ENCODE measurements at places on chromosomes 2 and 18.

DNA sequence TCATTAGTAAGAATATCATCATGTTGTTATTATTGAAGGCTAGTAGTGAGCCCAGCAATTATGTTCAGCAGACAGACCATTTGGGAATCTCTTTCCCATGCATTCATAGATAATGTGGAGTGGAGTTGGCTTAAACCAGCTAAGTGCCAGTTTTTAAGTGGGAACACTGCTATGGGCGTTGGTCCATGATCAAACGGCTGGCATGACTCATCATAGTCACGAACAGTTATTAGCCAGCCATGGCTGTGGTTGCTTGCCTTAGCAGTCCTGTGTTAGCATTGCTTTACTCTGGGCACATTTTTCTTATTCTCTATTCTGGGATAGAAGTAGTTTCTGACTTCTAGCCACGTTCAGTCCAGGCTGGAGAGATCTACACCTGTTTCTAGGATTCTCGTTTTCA lies 17.7 kb downstream of the EIF4E2 start:
- no peak for DNase-seq

GRCh38 chr2:96409820-96410164 lies 74.2 kb downstream of the NCAPH start:
- peak; percentile 38 for DNase-seq

- no peak for DNase-seq
Observed at GRCh38 chr18:79796531-79797405, 970 bp upstream of the KCNG2 start.

GRCh38 chr2:64485961-64486360 lies 32.0 kb downstream of the LGALSL start:
- DNase-seq: no peak

DNA sequence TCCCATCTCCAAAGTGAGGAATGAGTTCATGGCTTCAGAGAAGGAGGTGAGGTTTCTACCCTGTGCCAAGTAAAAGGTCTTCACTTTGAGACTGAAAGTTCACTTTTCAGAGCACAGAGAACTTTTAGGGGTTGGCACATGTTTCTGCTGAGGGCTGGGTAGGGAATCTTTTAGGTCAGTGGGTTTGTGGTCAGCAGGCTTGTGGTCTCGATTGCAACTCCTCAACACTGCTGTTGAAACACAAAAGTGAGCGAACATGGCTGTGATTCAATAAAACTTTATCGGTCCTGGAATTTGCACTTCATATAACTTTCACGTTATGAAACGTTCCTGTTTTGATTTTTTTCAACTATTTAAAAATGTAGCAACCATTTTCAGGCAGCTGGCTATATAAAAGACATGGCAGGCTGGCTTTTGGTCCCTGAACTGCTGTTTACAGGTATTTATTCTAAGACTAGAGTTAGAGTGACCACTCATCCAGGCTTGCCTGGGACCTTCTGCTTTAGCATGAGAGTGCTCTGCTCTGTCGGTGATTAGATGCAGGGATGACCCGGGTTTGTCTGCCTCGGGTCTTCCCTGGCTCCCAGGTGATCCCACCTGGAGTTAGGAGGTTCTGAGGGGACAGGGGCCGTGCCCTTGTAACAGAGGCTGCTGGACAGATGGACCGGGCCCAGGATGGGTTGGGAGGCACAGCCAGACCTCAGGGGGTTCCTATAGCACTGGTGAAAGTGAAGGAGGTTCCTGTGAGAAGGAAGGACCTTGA lies 62.7 kb upstream of the TAF1B start:
- no peak for DNase-seq

DNA sequence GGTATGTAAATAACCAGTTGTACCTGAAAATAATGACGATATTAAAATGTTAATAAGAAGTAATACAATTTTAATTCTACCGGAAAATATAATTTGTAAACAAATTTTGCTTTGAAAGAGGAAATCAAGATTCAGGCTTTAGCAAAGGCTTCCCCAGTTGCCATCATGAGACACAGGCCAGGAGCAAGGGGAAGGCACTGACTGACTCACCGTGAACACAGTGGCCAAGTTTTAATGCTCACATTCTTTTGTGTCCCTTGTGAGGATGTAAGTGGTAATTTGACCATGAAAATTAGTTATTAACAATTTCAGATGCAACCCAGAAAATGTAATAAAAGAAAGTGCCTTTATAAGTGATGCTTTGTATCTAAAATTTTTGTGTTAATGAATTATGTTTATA lies 164.1 kb downstream of the GREB1L start:
- no peak for DNase-seq

DNA sequence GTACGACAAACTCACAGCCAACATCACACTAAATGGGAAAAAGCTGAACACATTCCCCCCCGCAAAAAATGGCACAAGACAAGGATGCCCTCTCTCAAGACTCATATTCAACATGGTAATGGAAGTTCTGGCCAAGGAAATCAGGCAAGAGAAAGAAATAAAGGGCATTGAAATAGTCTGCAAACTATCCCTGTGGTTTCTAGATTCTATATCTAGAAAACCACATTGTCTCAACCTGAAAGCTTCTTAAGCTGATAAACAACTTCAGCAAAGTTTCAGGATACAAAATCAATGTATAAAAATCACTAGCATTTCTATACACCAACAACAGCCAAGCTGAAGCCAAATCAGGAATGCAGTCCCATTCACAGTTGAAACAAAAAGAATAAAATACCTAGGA lies 294.6 kb upstream of the CYP26B1 start:
- no peak for DNase-seq

GRCh38 chr2:206845877-206846276 lies 80.5 kb downstream of the FASTKD2 start:
- DNase-seq: no peak

GRCh38 chr2:70830366-70830765 lies 5.2 kb downstream of the CD207 start:
- no peak for DNase-seq

GRCh38 chr2:164910101-164910899 lies 45.0 kb downstream of the SLC38A11 start:
- peak; percentile 37 for DNase-seq

DNA sequence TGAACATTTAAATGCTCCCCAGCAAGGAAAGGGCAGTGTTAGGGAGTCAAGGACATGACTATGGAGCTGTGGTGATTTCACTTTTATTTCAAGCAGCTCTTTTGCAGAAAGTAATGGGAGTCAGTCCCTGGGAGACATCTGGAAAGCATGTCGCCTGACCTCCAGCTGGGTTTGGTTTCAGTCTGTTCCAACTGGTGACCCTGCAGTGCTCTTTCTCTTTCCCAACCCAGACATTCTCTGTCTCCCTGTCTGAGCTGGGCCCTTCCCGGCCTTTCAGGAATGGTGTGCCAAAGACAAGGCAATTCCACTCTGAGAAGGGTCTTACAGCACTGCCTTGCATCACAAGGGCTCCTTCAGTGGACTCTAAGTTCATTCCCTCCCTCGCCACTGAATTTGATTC lies 323.2 kb downstream of the OSR1 start:
- DNase-seq: no peak

DNA sequence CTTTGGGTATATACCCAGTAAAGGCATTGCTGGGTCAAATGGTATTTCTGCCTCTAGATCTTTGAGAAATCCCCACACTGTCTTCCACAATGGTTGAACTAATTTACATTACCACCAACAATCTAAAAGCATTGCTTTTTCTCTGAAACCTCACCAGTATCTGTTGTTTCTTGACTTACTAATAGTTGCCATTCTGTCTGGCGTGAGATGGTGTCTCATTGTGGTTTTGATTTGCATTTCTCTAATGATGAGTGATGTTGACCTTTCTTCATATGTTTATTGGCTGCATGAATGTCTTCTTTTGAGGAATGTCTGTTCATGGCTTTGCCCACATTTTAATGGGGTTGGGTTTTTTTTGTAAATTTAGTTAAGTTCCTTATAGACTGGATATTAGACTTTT lies 382.6 kb upstream of the ZNF804A start:
- no peak for DNase-seq

GRCh38 chr18:3115447-3116030 lies 102.6 kb upstream of the LPIN2 start:
- no peak for DNase-seq

- DNase-seq: no peak
Observed at GRCh38 chr2:144480285-144480684, 39.6 kb downstream of the ZEB2 start.

GRCh38 chr2:159213296-159213695 lies 73.2 kb downstream of the WDSUB1 start:
- no peak for DNase-seq

- no peak for DNase-seq
Observed at GRCh38 chr2:53095227-53095626, 672.4 kb upstream of the CHAC2 start.

- DNase-seq: no peak
Observed at GRCh38 chr2:102880731-102881130, 118.9 kb downstream of the TMEM182 start.

GRCh38 chr2:174120346-174120745 lies 128.0 kb downstream of the OLA1 start:
- DNase-seq: no peak

- DNase-seq: no peak
Observed at GRCh38 chr18:80133124-80133523, 24.1 kb downstream of the ADNP2 start.

DNA sequence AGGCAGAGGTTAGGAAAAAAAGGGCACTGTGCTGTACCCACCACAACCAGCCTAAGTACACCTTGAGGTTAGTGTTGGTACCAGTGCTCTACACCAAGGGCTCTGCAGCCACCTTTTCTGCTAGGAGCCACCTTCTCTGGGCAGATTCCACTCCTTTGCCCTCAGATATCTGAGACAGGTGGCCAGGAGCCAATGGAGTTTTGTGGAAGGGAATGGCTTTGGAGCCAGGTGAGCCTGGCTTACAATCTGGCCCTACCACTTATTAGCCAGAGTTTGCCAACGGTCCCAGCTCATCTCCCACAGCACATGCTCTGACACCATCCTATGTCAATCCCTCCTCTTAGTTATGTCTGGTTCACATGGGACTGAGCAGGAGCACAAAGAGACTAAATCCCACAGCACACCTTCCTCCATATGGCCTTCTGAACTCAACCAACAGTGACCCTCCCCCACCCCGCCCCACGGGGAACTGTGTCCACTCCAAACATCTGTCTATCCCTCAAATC lies 77.5 kb downstream of the CLHC1 start:
- no peak for DNase-seq

- DNase-seq: no peak
Observed at GRCh38 chr2:161077367-161078210, 82.6 kb upstream of the TANK start.

DNA sequence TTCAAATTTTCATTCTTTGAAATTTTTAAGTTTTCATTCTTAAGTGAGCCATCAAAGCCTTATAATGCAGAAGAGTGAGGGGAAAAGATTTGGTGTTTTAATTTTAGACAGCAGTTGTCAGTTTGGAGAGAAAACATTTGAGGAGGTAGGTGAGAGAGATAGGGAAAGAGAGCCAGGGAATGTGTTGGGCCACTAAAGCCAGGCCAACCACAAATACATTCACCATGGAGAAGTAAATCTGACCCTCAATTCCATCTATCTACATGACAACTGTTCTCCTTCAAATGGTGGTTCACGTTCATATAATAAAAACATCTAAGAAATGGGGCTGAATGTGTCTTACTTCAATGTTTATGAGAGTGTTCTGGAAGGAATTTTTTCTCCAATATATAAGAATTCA lies 553.0 kb upstream of the SYT4 start:
- no peak for DNase-seq

DNA sequence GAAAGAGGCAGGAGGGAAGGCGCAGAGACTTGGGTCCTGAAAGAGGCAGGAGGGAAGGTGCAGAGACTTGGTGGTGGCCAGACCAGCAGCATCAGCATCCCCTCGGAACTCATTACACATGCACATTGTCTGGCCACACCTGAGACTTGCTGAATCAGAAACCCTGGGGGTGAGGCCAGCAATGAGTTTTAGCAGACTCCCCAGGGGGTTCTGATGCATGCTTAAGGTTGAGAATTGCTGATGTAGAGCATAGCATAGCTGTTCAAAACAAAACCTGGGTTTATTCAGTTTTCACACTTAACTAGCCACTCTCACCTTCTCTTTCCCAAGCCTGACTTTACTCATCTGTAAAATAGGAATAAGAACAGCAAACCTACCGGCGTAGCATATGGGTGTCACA lies 122.9 kb downstream of the MRO start:
- peak; percentile 39 for DNase-seq

DNA sequence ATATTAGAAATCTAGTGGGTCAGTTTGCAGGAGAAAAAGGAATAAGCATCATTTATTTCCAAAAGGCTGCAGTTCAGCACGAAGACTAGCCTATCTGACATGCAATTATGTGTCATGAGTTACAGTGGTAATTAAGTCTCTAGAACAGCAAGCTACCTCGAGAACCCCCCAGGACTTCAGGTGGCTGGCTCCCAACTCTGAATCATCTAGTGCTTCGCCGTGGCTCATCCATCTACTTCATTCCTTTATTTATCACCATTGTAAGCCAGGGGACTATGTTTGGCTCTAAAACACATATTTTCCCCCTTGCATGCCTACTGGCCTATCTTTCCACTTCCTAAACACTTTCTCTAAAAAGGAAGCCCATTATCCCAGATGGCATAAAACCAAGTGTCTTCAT lies 121.6 kb downstream of the TXNL1 start:
- no peak for DNase-seq

DNA sequence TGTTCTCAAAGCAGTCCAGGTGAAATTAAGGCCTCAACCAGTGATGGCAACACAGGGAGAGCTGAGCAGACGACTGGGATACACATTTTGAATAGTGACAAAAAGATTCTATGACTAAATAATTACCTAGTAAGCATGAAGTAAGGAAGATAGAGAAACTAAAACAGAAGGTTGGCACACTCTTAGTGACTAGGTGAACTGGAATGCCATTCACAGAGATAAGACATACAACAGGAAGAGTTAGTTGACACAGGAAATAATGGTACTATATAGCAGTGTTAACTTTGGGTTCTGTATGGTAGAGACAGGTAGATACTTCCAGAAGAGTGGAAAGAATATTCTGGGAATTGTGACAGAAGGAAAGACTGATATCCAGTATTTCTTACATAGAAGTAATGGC lies 181.8 kb upstream of the NT5C1B start:
- no peak for DNase-seq

DNA sequence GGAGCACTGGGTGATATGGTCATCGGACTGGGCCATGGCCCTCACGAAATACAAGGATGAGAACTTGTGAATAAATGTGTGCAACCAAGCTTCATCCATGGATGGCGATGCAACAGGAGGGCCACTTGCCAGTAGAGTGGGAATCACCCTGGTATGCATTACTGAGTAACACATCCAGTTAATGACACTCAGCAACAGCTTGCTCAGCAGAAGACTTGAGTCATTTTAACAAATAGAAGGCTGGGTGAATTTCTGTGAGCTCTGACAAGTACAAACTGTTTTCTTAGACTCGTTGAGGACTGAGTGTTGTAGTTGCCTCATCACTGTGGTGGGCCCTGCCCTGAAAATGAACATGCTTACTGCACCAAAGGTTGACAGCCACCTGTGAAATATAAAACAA lies 221.6 kb downstream of the NCKAP5 start:
- DNase-seq: no peak

DNA sequence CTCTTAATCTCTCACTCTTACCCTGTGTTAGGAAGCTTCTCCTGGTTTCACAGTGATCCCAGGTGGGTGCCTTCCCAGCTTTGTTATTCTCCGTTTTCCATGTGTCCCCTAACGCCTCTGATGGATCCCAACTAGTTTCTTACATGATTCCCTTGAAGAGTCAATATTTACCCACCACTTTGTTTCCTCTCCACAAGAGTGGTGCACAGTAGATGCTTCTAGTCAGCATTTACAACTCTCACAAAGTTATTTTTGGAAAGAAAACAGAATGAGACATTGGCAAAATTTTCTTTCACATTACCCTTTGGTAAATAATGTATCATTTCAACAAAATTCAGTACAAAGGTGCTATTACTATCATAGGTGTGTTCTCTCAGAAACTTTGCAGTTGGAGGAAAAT lies 1611.1 kb upstream of the ZEB2 start:
- no peak for DNase-seq

Data from ELF-1 (cell line).